ENCODE measurements at places on chromosomes 5 and 9.

GRCh38 chr9:109319017-109319625, 1.7 kb downstream of the EPB41L4B start:
- no peak for DNase-seq

DNA sequence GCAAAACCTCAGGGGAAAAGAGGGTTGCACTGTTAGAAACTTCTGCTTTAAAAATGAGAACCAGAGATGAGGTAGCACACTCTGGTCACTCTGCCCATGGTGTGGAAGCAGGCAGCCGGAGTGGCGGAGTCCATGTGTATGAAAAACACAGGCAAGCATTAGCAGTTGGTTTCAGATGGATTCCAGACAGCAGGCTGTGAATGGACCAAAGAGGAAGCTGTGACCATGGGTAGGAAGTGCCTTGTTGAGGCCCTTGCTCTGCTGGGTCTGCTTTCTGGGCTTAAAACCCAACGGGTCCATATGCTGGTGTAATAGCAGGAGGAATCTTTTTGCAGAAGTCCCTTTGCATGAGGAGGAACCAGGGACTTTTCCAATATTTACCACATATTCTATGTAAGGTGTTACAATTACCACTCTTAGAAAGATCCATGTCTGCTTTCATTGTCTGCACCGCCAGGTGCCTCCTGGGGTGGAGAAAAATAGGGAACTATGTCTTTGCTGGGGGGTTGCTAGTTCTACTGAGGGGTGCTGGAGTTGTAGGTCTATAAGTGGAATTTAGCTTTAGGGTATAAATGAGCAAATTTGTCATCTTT, 77.0 kb downstream of the ANKRD55 start:
- no peak for DNase-seq

DNA sequence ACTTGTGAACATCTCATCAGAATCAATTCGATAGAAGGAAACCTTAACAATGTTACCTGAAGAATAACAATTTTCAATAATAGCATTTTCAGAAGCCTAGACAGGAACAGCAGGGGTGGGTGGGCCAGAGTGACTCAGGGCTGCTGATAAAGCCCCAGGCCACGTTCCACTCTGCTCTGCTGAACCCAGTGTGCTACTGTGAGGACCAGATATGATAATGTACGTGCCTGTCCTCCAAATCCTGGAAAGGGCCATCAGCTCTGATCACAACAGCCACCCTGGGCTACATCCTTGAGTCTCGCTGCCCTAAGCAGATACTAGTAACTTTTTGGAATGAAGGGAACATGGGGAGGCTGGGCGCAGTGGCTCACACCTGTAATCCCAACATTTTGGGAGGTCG, 91.3 kb downstream of the PRRT1B start:
- DNase-seq = peak; percentile 50

GRCh38 chr5:1387059-1387755, 42.3 kb upstream of the CLPTM1L start:
- no peak for DNase-seq

DNA sequence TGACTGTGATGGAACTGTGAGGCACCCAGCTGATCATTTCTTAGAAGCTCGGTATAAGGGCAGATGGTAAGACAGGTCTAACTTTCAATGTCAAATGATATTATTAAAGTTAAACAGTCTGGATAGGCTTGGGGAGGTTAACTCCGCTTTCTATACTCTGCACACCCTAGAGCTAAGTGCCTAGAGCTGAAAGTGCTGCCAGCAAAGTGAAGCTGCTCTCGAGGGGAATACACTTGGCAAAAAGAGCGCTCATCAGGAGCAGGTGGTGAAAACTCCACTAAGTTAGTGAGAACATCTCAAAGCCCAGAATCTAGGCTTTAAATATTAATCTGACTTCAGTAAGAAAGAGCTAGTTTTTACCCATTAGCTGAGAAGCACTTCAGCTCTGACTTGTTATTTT, 349.6 kb upstream of the SLC30A5 start:
- no peak for DNase-seq

DNA sequence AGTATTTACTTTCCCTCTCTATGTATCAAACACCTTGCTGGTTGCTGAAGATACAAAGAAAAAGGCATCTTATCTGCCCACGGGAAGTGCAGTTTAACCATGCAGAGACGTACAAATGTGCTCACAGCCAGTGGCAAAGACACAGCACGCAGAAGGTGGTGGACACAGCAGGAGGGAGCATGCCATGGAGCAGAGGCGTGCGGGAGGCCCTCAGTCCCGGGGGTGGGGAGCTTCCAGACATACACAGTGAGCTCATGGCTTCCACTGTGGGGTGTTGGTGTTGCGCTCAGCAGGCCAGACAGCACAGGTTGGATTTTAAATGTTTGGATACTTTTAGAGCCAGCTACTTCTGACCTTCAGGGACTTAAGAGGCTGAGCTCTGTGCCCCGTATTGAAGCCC, 8.8 kb upstream of the BARX1 start:
- no peak for DNase-seq

DNA sequence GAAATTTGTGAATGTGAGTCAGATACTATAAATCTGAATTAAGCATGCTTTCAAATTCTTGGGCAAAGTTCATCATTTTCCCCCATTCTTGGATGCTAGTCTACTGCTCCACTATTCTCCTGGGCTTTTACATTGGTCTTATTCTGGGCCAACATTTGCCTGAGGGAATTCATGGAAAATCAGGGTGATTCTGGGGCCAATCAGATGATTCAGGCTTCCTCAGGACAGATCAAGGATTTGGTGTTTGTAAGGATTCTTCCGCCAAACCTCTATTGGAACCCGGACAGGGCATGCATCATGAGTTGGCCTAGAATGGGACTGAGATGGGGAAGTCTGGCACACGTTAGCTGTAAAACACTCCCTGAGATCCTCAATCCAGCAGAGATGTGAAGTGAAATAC, 113.8 kb downstream of the MEF2C start:
- DNase-seq = no peak

DNA sequence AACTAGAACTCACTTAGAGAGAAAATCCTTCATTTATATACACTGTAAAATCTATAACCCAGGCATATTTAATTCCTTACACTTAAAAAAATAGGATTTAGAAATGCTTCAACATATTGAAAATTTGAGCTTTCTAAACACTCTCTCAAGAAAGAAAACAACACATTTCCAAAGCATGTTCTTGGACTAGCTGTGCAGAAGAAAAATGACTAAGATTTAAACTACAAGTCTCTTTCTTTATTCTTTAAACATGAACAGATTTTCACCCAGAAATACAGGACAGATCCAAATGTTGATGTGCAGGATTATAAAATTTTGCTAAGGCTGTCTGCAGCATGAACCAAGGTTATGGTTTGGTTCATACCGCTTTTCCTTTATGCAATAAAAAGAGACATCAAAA, 77.7 kb upstream of the TUSC1 start:
- no peak for DNase-seq

GRCh38 chr5:141199359-141200235, at the start of gene PCDHB11:
Gene PCDHB11, plus strand, starts transcription at chr5:141199627. Its CDS starts 148 bp downstream, at chr5:141199775.
- DNase-seq = no peak

DNA sequence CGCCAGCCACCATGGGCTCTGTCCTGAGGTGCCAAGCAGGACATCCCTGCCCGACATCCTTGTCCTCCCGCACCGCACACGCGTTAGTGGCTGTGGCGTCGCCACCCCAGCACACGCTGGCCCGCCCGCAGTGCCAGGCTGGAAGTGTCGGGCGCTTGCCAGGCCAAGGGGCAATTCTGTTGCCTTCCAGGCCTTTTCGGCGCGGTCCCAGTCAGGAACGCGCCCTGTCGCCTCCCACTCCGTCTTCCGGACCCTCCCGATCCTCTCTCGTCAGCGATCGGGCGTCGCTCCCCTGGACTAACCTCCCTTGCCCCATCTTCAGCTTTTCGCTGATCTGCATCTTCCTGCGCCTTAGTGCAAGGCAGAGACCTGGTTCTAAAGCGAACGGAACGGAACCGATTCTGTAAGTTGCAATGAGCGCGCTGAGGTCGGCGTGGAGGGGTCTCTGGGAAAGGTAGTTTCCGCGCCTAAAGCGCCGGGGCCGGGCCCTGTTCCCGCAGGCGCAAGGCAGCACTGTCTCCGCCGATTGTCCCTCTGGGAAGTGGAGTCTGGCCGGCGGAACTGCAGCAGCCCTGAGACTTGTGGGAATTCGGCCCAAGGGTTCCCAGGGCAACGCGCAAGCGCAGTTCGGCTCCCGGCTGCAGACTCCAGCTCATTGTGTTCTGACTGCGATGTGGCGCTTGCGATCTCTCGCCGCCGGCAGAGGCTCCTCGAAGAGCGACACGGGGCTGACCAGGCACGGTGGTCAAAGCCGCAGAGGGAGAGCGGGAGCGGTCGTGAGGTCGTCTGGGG, at the start of gene ZNF454:
ZNF454 (plus strand) TSS at position 630 of the 792 bp plus-strand sequence. CDS start 1,594 bp downstream, outside the sequence.
- no peak for DNase-seq

DNA sequence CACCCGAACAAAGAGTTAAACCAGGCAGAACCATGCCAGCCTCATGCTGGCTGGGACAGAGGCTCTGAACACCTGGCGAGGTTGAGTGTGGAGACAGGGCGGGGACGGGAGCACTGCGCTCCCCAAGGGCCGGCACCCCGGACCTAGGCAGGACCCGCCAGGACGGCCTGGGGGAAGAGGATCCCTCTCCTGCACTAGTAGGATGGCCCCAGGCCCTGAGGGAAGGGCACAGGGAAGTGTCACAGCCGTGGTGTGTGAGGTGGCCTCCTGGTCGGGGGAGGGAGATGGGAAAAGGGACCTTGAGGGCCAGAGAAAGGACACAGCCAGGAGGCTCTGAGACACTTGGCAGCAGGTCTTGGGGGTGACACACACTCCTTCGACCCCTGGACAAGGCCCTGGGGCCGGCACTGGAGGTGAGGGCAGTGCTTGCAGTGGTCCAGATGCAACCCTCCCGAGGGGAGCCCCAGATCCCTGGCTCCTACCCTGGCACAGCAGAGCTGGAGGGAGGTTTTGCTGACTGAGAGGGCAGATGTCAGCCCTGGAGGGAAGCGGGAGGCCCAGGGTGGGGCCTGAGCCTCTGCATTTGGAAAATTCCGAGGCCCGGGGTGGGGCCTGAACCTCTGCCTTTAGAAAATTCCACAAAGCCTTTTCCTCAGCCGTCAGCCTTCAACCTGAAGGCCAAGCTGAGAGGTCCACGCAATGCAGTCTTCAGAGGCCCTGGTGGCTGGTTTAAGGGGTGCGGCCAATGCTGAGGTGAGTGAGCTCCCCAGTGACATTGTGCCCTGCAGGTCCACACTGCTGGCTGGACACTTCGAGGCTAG, 24.8 kb upstream of the TERT start:
- no peak for DNase-seq

- DNase-seq = no peak
Observed at GRCh38 chr5:157842787-157843186, 16.2 kb downstream of the CLINT1 start.
